ENCODE measurements at places on chromosomes 6 and 20. TPM values are rescaled to one million over a fixed set of nuclear protein-coding genes. Genes with fewer than 3 reads are reported as not detected.

DNA sequence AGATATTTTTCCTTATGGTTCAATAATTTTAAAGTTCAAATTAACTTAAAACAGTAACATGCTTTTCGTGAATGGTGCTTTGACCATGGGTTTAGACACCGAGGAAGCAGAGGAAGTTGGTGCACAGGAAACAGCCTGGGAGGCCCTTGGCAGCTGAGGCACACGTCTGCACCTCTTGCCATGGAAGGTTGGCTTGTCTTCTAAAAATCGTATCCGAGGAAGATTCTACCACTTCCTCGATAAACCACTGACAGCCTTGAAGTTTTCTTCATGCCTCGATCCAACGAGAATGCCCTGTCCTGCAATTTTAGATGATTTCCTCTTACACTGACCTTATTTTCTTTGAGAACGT lies 12.2 kb downstream of the DLL1 start:
- no peak for DNase-seq

- peak; percentile 69 for DNase-seq
Measured at GRCh38 chr6:107506145-107506544, 16.2 kb downstream of the SOBP start.

- no peak for DNase-seq
Measured at GRCh38 chr6:116404696-116405095, 33.9 kb downstream of the DSE start.

TRIM15 gene
- total RNA-seq: 13.3 TPM

GGTLC1 gene
- not detected for total RNA-seq

DNA sequence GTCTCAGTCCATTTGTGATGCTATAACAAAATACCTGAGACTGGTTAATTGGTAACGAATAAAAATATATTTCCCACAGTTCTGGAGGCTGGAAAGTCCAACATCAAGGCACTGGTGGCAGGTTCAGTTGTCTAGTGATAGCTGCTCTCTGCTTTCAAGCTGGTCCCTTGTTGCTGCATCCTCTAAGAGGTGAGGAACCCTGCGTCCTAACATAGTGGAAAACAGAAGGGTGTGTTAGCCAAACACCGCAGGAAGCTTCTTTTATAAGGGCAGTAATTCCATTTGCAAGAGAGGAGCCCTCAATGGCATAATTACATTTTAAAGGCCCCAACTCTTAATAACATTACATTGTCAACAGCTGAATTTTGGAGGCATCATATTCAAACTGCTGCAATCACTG lies 372.7 kb downstream of the ADGRB3 start:
- DNase-seq: no peak

MOG gene
- not detected for total RNA-seq

DYNLT2 gene
- total RNA-seq: 1.7 TPM

SPATA25 gene
- total RNA-seq: 7.1 TPM

DNA sequence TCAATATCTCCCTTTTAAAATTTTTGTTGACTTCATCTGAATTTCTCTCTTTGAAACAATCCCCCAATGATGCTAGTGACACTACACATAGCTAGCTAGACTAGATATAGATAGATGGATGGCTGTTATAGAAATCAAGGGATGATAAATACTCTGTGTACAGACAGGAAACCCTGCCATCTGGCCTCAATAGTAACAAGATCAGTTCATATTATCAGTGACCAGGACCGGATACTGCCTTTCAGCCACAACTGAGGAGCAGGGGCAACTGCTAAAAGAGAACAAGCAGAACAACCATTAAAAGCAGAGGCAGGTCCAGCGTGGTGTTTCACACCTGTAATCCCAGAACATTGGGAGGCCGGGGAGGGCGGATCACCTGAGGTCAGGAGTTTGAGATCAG lies 118.3 kb upstream of the FAM184A start:
- no peak for DNase-seq
